ENCODE measurements at places on chromosomes 7 and 10. TPM values are rescaled to one million over a fixed set of nuclear protein-coding genes. Genes with fewer than 3 reads are reported as not detected.

DNA sequence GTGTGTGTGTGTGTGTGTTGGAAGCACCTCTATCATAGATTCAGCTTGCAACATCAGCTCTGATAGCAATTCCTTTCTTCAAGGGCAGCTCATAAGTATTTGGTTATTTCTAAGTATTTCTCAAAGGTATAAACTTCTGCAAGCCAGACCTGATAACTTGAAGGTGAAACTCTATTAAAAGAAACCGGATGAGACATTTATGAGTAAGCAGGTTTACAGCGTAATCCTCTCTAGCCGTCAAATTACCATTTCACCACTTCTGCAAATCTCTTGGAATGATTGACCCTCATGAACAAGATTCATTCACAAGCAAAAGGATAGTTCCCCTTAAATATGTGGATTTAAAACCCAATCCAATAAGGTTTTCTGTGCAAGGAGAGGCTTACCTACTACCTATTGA, 23.1 kb downstream of the PDE1C start:
- no peak for DNase-seq

DNA sequence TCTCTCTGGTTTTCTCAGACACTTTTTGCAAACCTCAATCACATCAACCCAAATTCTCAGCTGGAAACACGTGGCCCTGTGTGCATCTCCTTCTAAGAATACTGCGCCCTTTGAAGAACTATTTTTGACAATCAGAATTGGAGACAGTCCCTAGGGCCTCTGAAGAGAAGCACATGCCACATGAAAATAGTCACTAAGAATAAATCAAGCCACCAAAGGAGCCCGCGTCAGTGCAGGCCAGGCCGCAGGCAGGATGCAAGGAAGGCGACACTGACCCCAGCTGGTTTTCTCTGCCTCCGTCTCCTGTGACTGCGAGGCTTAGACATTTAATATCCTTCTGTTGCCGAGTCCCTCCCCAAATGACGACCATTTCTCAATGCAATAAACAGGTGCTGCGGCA, 88.0 kb upstream of the ADAM12 start:
- DNase-seq = peak; percentile 61

DNA sequence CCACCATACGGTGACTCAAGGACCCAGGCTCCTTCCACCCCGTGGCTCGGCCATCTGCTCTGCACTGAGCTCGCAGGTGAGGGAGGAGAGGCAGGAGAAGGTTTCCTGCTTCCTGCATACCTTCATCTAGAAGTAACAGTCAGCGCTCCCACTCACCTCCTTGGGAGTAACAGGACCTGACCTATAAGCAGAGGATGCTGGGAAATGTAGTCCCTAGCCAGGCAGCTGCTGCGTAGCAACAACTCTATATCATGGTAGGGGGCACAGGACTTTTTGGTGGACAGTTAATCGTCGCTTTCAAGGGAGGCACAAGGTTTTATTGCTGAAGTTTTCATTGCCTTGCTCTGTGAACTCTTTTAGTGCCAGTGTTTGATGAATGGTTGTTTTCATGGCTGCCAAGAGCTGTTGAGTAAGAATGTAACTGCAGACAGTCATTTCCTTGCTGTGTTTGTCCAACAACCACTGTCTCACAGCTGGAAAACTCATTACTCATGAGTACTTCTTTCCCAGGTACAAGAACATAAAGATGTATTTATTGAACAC, 10.2 kb upstream of the ZFYVE27 start:
- DNase-seq = no peak

SEPTIN14 gene
- 0.16 TPM for polyA plus RNA-seq

- no peak for DNase-seq
Measured at GRCh38 chr7:153628825-153629224, 423.4 kb upstream of the DPP6 start.

SPACDR gene
- 0.99 TPM for polyA plus RNA-seq

- no peak for DNase-seq
Measured at GRCh38 chr7:33632840-33633525, 272.4 kb upstream of the BMPER start.

GSTO2 gene
- polyA plus RNA-seq = 32.9 TPM

DNA sequence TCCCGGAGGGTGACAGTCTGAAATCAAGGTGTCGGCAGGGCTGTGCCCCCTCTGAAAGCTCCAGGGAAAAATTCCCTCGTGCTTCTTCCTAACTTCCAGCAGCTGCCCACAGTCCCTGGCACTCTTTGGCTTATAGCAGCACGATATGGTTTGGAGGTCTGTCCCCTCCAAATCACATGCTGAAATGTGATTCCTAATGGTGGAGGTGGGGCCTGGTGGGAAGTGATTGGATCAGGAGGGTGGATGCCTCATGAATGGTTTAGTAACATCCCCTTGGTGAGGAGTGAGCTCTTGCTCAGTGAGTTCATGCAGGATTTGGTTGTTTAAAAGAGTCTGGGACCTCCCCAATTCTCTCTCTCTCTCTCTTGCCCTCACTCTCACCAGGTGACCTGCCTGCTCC, 51.1 kb downstream of the GPAM start:
- no peak for DNase-seq

DNA sequence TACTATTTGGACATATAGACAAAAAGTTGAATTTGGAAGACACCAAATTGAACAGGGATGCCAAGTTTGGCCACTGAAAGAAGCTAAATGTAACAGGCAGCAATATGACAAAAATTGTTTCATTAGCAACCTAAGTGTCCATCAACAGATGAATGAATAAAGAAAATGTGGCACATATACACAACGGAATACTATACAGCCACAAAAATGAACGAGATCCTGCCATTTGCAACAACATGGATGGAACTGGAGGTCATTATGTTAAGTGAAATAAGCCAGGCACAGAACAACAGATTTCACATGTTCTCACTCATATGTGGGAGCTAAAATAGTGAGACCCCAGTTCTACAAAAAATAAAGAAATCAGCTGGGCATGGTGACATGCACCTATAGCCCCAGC, 43.8 kb downstream of the NEBL start:
- DNase-seq = no peak

DNA sequence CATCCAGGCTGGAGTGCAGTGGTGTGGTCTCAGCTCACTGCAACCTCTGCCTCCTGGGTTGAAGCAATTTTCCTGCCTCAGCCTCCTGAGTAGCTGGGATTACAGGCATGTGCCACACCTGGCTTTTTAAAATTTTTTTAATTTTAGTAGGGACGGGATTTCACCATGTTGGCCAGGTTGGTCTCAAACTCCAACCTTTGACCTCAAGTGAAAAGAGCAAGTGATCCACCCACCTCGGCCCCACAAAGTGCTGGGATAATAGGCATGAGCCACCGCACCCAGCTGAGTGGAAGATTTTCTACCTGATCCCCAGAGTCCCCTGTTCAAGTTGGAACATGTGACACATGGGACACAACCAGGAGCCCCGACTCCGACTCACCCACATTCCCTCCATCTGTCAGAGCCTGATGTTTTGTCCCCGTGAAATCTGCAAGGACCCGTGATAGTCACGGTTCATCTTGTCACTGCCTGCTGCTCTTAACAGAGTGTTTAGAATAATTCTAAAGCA, 104.5 kb downstream of the SMURF1 start:
- DNase-seq = no peak

DNA sequence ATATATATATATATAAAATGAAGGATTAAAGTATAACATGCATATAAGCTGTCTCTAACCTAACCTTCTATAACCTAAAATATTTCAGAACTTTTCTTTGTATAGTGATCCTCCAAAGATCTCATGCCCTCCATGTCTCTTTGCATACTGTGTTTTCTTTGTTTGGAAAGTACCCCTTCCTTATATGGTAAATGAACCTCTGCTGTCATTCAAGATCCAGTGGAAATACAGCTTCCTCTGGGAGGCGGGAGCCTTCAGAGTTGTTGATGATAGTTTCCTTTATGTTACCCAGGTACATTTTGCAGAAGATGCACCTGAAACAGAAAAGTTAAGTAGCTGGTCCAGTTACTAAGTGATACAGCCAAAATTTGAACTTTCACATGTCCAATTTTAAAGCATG, 233.3 kb upstream of the FOXP2 start:
- DNase-seq = no peak

DNA sequence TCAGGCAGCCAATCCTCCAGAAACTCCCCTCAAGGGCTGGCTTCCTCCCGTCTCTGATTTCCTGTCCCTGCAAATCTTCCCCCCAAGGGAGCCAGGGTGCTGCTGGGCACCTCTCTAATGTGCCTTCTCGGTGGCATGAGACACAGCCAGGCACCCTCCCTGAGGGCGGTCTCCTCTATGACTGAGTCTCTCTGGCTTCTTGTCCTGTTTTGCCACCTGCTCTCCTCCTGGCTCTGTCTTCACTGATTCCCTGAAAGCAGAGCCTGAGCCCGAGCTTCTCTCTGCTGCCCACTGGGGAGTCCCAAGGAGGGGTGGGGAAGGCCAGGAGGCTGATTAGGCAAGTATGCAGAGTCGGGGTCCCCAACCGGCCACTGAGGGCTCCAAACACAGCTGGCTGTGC, 60.4 kb upstream of the INSIG1 start:
- no peak for DNase-seq

DNA sequence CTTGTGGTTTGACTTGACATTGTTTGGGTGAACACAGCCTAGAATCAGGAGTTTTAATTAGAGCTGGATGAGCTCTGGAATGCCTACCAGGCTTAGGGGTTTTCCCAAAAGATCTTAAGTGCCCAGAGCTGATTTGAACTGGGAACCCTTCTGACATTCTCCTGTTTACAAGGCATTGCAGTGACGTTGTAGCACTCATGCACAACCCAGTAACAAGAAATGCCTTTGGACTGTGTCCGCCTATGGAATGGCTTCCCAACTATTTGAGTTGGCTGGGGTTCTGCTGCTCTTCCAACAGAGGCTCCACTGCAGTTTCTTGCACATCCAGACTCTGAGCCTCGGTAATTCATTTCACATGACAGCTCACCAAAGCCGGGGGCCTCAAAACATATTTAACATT, 76.7 kb upstream of the MKX start:
- no peak for DNase-seq

GRCh38 chr10:128897401-128898129, 569.5 kb upstream of the MGMT start:
- no peak for DNase-seq

OPN1SW gene
- polyA plus RNA-seq = 1.0 TPM

LIPM gene
- not detected for polyA plus RNA-seq

GPR37 gene
- polyA plus RNA-seq = 1.0 TPM
